Uterine smooth muscle cell (primary cell): ENCODE measurements at places on chromosomes 7 and 10. TPM values are rescaled to one million over a fixed set of nuclear protein-coding genes. Genes with fewer than 3 reads are reported as not detected.

The TDRD1 gene
- total RNA-seq = 0.44 and 0.62 TPM in 2 replicates

The TMEM213 gene
- not detected in 2 replicates for total RNA-seq

The FFAR4 gene
- not detected in 2 replicates for total RNA-seq

The ORC5 gene
- 25.1 and 36.6 TPM in 2 replicates for total RNA-seq

The CHST3 gene
- 22.8 and 27.9 TPM in 2 replicates for total RNA-seq

The CCL26 gene
- total RNA-seq = 1.7 and 2.4 TPM in 2 replicates

The RNF148 gene
- total RNA-seq = 0.66 and 1.1 TPM in 2 replicates

The PWWP2B gene
- 17.4 and 19.0 TPM in 2 replicates for total RNA-seq

The IFIT1 gene
- 12.7 and 16.4 TPM in 2 replicates for total RNA-seq

The MAGI2 gene
- total RNA-seq = 15.9 and 29.1 TPM in 2 replicates

The PNLIPRP3 gene
- 0.11 and 0.12 TPM in 2 replicates for total RNA-seq

The OR2A42 gene
- total RNA-seq = under 0.01 TPM in 1 of 2 replicates, not detected in the other

The ELFN1 gene
- total RNA-seq = 0.77 and 1.2 TPM in 2 replicates

The CLRN3 gene
- not detected in 2 replicates for total RNA-seq

The TMEM196 gene
- not detected in 2 replicates for total RNA-seq

The HMX2 gene
- total RNA-seq = not detected in 2 replicates

The ANKIB1 gene
- total RNA-seq = 52.7 and 68.1 TPM in 2 replicates

The CALCR gene
- not detected in 2 replicates for total RNA-seq

The SFRP5 gene
- total RNA-seq = not detected in 2 replicates

The RAMP3 gene
- not detected in 2 replicates for total RNA-seq

The HOXA2 gene
- total RNA-seq = under 0.01 TPM in 1 of 2 replicates, not detected in the other

The CPN1 gene
- not detected in 2 replicates for total RNA-seq

The BTBD16 gene
- total RNA-seq = not detected in 2 replicates

The TEX47 gene
- total RNA-seq = not detected in 2 replicates

The INA gene
- total RNA-seq = 0.50 and 1.3 TPM in 2 replicates

The PVRIG gene
- total RNA-seq = not detected in 2 replicates

The SPDYE1 gene
- not detected in 2 replicates for total RNA-seq

The SPOCK2 gene
- 0.11 and 0.12 TPM in 2 replicates for total RNA-seq

The DBNL gene
- total RNA-seq = 160 and 204 TPM in 2 replicates

The CCSER2 gene
- 36.0 and 36.9 TPM in 2 replicates for total RNA-seq

The OR9A2 gene
- total RNA-seq = not detected in 2 replicates

The STAMBPL1 gene
- 34.0 and 53.5 TPM in 2 replicates for total RNA-seq

The LUC7L2 gene
- 43.1 and 49.0 TPM in 2 replicates for total RNA-seq

The COA1 gene
- total RNA-seq = 50.2 and 73.8 TPM in 2 replicates

The FGFR2 gene
- 0.44 and 1.7 TPM in 2 replicates for total RNA-seq

The PRTFDC1 gene
- 13.5 and 22.9 TPM in 2 replicates for total RNA-seq

The TET1 gene
- total RNA-seq = 2.0 and 2.5 TPM in 2 replicates

The HOXA5 gene
- total RNA-seq = 0.66 and 0.75 TPM in 2 replicates

The DOCK1 gene
- 72.8 and 85.2 TPM in 2 replicates for total RNA-seq
